Neural progenitor cell (in vitro differentiated cells): ENCODE measurements at places on chromosomes 4 and X.

DNA sequence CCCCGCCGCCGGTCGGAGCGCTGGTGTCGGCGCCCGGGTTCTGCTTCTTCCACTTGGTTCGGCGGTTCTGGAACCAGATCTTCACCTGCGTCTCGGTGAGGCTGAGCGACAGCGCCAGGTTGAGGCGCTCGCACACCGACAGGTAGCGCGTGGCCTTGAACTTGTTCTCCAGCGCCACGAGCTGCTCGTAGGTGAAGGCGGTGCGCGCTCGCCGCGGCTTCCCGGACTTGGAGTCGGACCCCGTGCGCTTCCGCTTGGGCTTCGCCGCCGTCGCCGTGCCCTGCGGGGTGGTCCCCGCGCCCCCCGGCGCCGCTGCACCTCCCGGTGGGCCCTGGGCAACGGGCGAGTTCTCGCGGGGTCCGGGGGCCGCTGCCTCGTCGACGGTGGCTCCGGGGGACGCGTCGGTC, 3.1 kb downstream of the NKX1-1 start:
- DNase-seq = no peak

DNA sequence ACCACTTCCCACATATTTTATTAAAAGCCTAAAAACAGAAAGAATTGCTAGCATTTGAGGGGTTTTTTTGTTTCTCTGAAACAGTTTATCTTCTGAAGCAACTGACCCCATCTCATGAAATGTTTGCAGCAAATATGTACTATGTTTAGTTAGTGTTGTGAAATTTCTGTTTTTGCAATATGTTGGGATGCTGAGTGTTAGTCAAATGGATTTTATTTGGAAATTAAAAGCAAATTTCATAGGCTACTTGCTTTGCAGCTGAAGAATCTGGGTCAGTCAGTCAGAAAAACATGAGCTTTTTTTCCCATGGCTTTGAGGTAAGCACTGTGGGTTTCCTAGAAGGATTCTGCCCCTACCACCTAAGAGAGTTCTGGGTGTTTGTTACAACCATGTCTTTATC, 184.9 kb upstream of the DKK2 start:
- DNase-seq = no peak

- peak; percentile 12 for DNase-seq
Observed at GRCh38 chr4:82559735-82560120, 2.1 kb downstream of the TMEM150C start.

DNA sequence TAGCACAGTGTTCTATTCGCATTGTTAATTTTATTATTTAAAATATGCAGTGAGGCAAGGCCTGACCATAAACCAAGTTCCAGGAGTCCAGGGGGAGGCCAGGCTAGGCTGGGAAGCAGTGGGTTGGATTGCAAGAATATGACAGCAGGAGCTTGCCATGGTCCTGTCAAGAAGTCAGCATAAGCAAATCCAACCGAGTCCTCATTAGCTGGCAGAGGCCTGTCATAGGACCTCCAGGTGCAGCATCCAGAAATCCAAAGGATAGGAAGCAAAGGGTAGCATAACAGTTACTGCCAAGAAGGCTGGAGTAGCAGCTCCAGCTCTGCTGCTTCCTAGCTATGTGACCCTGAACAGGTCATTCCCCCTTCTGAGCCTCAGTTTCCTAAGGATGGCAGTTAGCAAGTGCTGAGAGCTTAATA, 13.4 kb downstream of the PJA1 start:
- no peak for DNase-seq

DNA sequence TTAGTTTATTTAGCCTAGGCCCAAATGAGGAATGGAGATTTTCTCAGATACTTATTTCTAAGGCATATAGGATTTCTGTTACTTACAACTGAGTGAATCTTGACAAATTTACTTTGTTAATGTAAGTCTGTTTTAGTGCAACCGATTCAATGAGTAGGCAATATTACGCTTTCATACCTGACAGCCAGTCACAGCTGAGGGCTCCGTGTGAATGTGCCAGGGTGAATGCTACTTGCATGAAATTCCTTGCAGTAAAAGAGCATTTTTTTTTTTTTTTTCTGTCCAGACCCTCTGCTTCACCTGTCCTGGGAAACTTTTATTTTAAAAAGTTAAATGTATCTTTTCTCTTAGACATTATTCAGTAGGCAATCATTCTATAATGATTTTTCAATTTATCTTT, 1100.0 kb downstream of the FAT4 start:
- no peak for DNase-seq

- DNase-seq = no peak
Observed at GRCh38 chr4:153522802-153523094, 56.6 kb downstream of the TMEM131L start.

DNA sequence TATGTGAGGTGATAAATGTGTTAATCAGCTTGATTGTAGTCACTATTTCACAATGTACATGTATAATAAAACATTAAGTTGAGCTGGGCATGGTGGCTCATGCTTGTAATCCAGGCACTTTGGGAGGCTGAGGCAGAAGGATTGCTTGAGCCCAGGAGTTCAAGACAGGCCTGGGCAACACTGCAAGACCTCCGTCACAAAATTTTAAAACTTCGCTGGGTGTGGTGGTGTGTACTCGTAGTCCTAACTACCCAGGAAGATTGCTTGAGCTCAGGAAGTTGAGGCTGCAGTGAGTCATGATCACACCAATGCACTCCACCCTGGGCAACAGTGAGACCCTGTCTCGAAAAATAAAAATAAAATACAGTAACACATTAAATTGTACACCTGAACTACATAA, 20.1 kb downstream of the LYAR start:
- no peak for DNase-seq

GRCh38 chr4:137768881-137769280, 236.6 kb upstream of the PCDH18 start:
- no peak for DNase-seq

DNA sequence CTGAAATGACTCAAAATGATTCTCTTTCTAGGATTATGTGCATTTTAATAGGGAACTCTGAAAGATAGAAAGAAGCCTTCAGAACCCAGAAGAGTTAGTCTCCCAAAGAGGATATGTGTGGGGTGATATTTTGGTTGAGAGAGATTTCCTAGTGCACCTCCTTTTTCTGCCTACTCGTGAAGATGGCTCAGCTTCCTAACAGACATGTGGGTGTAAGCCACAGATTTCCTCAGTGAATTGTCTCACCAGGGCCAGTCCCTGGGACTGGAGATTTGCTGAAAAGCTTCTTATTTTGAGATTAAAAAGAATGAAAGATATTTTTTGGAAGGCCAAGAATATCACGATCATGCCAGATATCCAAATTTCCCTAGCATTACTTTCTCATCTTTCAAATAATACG, 42.8 kb downstream of the MAGEB17 start:
- DNase-seq = no peak

- no peak for DNase-seq
Observed at GRCh38 chr4:188347339-188347738, 208.1 kb downstream of the TRIML1 start.
